Stimulated activated CD4-positive, alpha-beta T cell treated with anti-CD3 and anti-CD28 coated beads, Interleukin-12 subunit alpha, Interleukin-12 subunit beta, amount 100 ng/mL, for 4 hours (primary cell): ENCODE measurements at places on chromosomes 1 and 21.

- no peak for DNase-seq
Observed at GRCh38 chr1:246532519-246532918, 25.4 kb upstream of the SMYD3 start.

GRCh38 chr1:213938776-213939175 lies 49.0 kb upstream of the PROX1 start:
- no peak for DNase-seq

DNA sequence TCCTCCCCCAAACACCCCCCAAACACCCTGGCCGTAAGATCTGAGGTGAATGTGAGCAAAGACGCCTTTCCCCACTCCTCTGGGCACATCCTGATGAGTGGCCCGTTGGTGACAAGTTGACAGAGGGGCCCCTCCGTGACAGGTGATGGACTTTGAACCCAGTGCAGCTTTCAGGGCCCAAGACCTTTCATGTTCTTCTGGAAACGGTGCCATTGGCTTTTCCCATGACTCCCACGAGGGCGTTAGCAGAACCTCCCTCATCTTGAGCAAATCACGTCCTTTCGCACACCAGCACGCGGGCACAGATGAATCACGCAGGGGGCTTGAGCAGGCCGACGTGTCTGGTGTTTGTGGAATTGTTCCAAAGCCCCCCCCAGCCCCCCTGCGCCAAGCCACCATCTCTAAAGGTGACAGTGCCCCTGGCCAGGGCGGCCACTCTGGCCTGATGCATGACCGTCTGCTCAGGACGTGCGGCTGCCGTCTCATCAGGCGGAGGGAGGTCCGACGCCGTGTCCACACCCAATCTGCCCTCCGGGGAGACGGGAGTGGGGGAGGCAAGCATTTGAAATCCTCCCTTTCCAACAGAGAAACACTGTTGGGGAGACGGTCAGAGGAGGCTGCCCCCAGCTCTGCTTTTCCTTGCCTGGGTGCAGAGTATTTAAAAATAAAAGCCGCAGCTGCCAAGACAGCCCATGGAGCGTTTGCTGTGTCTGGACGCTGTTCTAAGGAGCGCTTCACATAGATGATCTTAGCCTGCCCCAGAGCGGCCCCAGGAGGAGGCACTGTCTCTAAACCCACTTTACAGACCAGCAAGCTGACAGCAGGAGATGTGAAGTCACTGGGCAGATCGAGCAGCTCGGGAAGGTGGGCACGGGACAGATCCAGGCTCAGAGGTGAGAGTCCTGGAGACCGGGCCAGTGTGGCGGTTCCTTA lies 98.3 kb upstream of the ARHGEF16 start:
- DNase-seq = no peak

GRCh38 chr1:151060007-151060656 lies at the start of gene MLLT11:
Gene MLLT11, plus strand, starts transcription at chr1:151060397. Its CDS starts 6,828 bp downstream, at chr1:151067225.
- no peak for DNase-seq

- no peak for DNase-seq
Observed at GRCh38 chr1:93596329-93597089, 85.1 kb downstream of the BCAR3 start.

DNA sequence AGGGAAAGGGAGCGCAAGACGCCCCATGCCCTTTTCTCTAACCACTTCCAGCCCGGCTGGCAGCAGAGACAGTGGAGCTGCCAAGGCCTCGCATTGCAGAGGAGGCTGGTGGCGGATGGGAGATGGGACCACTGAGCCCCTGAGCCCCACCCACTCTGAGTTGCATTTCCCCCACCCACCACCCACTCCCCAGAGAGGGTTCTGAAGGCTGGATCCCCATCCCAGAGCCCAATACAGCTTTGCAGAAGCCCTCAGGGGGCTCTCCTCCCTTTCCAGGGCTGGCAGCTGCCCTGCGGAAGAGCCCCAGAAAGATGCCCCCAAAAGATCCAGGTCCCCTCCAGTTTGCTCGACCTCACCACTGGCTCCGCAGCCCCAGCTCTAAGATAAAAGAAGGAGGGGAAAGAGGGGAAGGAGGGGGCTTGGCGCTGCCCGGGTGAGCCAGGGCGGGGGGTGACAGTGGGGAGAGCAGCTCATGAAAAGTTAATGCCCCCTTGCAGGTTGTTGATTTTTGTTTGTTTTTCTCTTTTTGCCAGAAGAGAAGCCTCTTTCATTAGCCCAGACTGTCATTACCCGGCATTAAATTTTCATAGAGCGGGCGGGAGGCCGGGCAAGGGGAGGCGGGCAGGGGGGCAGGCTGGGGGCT lies 38.4 kb upstream of the CASZ1 start:
- DNase-seq = no peak

GRCh38 chr1:172448995-172449584 lies 5.2 kb upstream of the PIGC start:
- DNase-seq = no peak

GRCh38 chr1:162285149-162285561 lies 91.5 kb downstream of the SPATA46 start:
- no peak for DNase-seq

DNA sequence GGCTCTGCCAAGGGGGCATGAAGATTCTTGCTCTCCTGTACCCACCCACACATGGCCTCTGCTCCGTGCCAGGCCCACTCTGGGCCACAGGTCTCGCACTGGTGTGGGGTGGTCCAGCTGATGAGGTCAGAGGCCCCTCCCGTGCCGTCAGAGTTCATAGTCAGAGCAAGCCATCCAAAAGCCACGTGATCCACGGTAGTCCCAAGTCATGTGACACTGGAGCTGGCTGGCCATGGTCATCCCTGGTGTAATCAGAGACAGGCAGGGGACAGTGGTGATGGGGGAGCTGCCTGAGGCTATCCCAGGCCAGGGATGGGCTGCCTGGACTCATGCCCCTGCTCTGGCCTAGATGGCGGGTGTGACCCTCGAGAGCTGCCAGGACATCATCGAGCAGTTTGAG lies 10.5 kb downstream of the PLCH2 start:
- no peak for DNase-seq

GRCh38 chr1:1349256-1350012 lies at the start of gene DVL1:
Gene DVL1, minus strand, starts transcription at chr1:1349418. Its CDS starts 353 bp downstream, at chr1:1349065.
- peak; percentile 73 for DNase-seq

- DNase-seq = no peak
Observed at GRCh38 chr1:5343256-5344020, 648.8 kb downstream of the NPHP4 start.

DNA sequence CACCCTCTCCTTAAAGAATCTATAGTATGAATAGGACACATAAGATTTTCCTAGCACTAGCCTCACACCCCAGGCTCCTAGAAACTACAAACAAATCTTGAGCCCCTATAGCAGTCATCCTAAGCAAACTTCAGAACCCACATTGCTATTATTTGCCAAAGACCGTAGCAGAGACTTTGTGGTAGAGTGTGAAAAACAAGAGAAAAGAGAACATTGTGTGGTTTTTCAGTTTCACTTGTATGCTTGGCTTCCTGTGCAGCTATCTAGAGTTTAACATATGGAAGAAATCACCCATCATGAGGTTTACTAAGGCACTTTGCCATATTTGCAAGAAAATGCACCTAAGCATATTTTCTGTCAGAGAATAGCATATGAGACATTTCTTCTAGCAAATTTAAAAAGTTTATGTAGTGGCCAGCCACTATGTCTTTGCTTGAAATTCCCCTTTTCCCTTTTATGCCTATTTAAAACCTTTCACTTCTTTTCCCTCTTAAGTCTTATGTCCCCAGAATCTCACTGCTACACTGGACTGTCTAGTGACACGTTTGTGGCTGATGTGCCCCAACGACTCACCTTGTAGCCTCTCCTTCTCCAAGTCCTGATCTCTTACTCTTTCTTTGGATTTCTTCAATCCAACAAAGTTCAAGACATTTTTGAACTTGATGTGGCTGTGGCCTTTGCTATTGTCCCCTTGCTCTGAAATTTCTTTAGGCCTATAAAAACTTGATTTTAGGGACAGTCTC lies 25.6 kb downstream of the CCDC190 start:
- no peak for DNase-seq

DNA sequence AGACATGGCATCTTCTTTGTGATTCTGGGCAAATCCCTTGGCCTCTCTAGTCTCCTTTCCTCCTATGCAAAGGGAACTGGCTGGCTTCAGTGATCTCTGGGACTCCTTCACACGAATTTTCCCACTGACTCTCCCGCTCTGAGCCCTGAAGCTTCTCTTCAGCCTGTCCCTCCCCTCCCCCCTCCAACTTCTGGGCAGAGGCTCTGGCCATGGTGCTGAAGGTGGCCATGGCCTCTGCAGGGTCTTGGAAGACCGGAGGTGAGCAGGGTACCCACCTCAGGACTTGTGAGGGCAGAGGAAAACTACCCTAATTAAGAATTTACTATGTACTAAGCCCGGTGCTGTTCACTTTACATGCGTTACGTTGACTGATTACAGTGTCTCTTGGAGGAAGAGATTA lies 29.4 kb upstream of the POU3F1 start:
- no peak for DNase-seq

DNA sequence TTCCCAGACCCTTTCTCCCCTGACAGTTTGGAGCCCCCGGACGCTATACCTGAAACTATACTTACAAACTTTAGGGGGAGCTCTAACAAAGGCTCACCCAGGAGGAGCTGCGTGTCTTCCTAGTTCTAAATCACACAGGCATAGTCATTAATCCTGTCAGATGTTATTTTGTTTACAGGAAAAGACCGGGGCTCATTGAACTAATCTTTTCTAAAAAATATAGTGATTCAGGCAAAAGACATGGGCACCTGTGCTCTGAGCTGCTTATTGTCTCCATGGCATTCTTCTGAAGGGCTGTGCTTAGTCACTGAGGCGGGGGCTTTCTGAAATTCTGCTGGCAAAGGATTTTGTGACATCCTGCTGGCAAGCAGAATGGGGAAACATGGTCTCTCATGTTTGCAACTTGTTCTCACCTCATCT lies 1577.0 kb downstream of the NCAM2 start:
- no peak for DNase-seq

- no peak for DNase-seq
Observed at GRCh38 chr1:116252785-116253184, 120.3 kb upstream of the ATP1A1 start.

DNA sequence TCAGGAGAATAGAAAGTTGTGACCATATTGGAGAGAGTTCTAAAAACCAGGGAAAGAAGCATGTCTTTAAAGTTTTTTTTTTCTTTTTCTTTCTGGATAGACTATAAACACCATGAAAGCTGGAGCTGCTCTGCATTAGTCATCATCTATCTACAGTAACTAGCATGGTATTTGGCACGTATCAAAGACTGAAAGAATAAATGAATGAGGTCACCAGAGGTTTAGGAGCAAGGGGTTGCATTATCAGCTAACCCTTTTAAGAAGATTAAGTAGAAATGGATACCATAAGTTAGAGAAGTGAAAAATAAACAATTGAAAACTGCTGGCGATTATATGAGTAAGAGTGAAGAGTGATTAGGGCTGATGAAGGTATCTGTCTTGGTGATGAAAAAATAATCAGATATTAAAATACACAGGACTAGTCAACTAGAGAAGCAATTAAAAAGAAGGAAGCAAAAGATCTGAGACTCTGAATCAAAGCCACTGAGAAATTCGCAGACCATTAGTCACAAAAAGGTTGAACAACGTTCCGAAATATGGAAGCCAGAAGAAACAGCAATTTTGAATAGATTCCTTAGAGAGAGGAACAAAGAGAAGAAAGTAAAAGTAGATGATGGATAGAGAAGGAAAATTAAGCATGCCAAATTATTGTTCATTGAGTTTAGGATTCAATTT lies 536.4 kb downstream of the DPYD start:
- DNase-seq = no peak

DNA sequence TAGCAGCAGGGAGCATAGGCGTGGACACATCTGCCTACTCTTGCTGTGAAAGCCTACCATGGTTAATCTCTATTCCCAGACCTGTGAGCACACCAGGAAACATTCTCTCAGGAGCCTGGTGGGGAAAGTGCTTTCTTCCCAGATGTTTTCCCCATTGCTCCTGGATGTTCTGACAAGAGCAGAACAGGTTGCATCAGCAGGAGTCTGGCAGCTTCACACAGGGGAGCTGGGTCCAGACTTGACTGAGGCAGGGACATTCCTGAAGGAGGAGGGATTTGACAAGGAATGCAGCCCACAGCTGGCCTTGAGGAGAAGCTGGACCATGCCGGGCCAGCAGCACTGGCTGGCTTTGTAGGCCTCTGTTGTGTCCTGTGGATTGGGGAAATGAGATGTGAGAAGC lies 21.0 kb upstream of the ARTN start:
- DNase-seq = no peak

GRCh38 chr1:161070761-161071160 lies 1.1 kb upstream of the ARHGAP30 start:
- no peak for DNase-seq

DNA sequence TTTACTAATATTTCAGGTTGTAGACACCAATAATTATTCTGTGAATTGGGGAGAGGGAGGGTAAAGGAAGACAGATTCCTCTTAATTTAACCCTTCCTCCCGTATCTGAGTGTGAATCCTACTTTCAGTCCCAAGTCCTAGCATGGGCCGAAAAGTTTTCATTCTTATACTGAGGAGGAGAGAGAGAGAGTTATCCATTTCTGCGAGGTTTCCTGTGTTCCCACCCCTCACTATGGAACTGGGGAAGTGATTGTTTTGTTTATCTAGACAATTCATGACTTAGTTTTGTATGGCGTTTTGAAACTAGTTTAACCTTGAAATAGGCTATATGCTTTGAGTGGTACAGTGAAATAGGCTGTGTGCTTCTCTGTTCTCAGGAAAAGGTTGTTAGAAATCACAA lies 134.0 kb upstream of the DPYD start:
- no peak for DNase-seq

DNA sequence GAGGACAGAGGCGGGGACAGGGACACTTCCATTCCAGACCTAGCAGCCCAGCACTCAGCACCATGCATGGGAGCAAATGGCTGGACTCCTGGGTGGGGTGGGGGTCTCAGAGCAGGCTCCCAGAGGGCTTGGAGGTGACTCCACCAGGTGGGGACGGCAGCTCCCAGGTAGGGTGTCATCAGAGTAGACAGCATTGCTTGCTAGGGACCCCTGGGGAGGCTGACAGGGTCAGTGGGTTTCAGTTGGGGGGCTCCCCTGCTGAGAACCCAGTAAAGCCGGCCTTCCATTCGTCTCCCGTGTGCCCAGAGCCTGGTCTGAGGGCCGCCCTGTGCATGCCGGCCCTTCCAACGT lies 4.8 kb upstream of the GJC2 start:
- no peak for DNase-seq

DNA sequence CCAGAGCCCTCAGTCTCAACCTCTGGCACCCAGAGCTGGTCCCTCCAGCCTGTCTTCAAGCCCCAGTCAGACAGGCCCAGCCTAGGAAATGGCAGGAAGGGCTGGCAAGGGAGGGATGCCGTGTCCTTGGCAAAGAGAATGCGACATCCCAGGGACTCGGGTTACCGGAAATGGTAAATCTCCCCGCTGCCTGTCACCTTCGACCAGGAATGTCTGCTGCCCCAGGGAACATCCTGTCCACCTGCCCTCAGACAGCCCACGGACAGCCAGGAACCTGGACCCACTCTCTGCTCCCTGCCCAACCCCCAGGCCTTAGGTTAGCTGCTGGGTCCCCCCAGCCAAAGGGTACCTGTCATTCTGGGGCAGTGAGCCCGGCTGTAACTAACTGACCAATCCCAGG lies 23.9 kb downstream of the HSPG2 start:
- no peak for DNase-seq

DNA sequence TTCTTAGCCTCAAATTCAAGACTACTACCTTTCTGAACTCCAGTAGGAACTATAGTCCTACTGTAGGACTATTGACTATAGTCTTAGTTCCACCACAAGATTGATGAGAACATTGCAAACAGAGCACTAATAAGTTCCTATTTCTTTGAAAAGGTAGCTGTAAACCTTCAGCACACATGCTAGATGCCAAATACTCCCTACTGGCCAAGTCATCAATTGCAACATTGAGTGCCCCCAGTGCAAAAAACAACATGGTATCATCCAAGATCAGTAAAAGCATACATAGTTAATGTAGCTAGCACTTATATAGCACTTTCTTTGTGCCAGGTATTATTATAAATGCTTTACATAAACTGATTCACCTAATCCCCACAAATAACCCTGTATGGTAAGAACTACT lies 99.8 kb downstream of the MRPL39 start:
- no peak for DNase-seq
